ENCODE measurements at places on chromosomes 2 and 18.

GRCh38 chr2:239093952-239094351 is 246.1 kb downstream of the TWIST2 start:
- no peak for DNase-seq

- DNase-seq = no peak
These were observed 134.6 kb downstream of the MAP4K4 start for GRCh38 chr2:101832114-101832513.

- no peak for DNase-seq
These were observed 46.4 kb downstream of the PCBP1 start for GRCh38 chr2:70133491-70134322.

DNA sequence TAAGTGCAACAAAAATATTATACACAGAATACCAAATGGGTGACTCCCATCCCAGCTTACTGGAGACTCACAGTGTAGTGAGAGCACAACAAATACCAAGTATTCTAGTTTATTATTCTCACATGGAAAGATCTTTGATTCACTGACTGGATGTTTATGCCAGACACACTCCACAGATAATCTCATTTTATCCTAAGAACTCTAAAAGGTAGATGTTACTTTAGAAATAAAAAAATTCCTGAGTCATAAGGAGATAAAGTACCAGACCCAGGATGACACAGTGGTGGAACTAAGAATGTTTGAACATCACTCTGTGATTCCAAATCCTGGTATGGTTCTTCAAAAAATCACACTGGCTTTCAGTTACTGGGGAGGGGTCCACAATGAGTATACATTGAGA is 136.2 kb downstream of the CDH2 start:
- DNase-seq = no peak

DNA sequence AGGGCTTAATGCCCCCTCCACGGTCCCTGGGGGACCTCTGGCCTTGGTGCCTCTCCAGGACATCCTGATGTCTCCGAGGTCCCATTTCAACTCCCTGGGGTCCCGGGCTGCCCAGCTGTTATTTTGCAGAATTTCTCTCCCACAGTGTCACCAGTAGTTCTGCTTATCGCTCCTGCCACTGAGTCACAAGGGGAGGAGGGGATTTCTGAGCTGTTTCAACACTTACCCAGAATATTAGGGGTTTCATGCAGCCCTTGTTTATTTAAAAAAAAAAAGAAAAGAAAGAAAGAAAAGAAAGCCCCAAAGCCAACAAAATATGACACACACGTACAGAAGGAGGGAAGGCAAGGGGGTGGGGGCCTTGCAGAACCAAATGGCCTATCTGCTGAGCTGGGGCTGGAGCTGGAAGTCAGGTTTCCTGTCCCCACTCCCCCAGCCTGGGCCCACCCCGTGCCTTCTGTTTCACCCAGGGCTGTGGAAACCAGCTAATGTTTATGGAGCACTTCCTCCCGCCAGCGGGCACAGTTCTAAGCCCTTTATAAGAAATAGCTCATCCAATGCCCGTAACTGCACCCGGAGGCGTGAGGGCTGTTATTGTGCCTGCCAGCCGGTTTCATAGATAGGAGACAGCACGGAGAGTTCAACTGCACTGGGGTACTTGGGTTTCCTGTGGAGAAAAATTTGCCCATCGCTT is 8.4 kb upstream of the ARID5A start:
- DNase-seq = peak; percentile 47

DNA sequence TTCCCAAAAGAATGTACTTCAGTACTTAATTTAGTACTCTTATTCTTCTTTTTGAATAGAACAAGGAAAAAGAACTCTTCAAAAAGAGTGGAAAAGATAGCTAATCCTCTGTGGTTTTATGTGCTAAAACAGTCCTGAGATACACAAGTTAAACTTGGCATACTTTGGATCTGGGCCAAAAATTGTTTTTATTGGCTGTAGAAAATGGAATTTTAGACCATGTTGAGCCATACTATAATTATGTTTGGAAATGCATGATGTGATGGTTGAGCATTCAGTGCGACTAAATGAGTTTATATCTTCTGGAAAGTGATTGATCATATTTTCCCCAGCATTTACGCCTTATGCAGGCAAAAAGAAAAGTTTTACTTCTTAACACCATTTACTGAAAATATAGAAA is 18.0 kb upstream of the PDE1A start:
- DNase-seq = no peak

DNA sequence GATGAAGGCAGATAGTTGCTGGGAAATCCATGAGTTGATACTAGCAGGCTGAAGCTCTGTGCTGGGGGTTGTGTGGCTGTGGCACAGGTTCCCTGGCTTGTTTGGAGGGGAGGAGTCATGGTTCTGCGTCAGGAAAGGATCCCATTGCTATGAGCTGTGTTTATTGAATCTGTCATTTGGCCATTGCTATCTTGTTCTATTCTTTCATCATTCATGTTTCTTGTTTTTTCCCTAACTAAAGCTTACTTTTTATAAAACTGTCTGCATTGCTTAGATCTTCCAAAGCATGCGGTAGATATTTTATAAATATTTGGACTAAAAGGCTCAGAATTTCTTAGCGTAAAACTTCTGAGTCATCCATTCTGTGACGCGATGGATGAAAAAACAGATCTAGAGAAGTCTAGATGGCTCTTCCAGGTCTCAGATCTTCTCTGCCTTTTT is 335.3 kb downstream of the PTPRM start:
- no peak for DNase-seq

- no peak for DNase-seq
These were observed 18.4 kb upstream of the ZNF638 start for GRCh38 chr2:71313016-71313766.

- DNase-seq = no peak
These were observed 198.0 kb upstream of the CCDC150 start for GRCh38 chr2:196441527-196441926.

GRCh38 chr2:47344890-47345589 is 57.9 kb upstream of the MSH2 start:
- DNase-seq = no peak

- DNase-seq = no peak
These were observed 444.9 kb downstream of the ARHGAP15 start for GRCh38 chr2:143574069-143574468.
